ENCODE measurements at places on chromosomes 3 and 15.

GRCh38 chr3:146072824-146073223 lies 88.2 kb downstream of the PLOD2 start:
- no peak for DNase-seq

DNA sequence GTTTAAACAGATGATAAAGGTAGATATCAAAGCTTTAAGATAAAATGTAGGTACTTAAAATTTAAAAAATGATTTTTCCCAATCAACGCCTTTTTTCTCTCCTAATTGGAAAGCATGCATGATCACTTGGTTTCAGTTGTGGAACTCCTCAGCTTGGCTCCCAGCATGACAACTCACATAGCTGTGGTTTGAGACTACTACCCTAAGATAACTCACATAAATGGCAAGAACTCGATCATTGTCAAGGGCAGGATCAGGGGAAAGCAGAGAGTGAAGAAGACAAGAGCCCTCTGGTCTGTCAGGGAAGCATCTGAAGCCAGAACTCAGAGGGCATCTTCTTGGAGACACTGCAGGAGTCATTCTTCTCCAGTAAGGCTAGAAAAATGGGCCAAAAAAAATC lies 516.7 kb downstream of the NTRK3 start:
- DNase-seq = no peak

DNA sequence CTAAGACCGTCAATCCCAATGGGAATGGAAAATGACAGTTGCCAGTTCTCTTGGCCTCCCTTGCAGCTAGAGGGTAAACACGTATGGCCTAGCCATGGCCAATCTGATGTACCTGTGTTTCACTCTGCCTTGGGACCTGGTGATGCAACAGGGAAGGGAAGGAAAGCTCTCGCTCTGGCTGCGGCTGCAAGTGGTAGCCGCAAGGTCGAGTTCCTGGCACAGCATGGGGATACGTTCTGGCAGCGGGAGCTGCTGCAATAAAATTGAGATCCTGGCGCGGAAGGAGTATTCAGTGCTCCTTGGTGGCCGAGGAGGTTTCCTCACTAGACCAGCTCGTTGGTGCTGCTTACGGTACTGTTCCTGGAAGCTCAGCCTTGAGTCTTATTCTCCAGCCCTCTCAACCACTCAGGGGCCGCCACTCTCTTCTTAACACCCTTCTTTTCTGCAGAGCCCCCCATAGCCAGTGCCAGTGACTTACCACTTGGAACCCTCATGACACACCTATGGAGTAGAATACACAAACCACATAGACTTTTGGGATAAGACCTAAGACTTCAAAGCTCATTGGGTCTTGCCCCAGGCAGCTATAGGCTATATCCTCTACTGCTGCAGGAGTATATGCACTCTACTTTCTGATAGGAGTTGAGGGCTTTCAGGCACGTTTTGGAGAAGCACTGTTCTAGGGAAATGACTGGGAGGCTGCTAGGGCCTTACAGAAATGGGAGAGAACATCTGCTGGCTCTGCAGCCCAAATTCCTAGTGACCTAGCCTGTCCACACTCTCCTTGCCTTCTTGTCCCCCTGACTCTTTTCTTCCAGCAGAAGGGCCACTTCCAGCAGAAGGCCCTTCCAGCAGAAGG lies 2.7 kb downstream of the KY start:
- no peak for DNase-seq

DNA sequence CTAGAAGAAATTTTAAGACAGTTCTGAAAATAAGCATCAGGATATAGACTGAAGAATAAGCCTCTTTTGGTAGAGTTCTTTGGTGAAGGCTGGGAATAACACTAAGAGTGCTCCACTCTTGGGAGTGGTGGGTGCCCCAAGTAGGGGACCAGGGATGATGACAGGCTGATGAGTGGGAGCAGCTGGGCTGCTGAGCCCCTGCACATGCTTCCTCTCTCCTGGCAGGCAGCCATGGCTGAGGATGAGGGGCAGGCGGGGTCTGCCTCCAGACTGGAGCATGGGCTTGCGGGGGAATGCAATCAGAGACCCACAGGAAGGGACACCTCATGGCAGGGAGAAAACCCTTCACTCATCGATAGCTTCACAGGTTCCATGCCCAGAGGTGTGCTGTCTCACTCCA lies 72.6 kb upstream of the RORA start:
- no peak for DNase-seq

GRCh38 chr3:169659096-169659819 lies 4.3 kb downstream of the MECOM start:
- no peak for DNase-seq

DNA sequence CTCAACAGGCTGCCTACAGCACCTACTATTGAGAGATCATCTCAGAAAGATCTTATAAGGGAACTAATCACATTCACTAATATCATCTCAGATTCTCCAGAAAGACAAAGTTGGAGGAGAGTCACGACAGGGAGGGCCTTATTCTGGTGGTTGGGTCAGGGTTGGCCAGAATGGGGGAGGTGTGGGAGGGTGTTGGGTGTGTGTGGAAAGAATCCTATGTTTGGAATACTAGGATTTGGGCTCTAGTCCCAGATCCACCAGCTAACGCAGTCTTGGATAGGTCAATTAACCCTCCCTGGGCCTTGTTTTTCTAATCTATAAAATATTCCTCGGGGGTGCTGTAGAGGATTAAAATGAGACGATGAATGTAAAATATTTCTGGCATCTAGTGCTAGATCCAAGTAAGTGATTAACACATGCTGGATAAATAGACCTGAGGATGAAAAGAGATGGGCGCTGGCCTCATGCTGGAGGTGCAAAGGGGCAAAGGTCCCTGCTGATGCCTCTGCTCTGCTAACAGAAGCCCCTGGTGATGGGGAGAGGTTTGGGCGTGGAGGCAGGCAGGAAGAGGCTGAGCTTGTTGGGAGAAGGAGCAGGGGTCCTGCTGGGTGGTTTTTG lies 67.6 kb upstream of the ETV5 start:
- no peak for DNase-seq

DNA sequence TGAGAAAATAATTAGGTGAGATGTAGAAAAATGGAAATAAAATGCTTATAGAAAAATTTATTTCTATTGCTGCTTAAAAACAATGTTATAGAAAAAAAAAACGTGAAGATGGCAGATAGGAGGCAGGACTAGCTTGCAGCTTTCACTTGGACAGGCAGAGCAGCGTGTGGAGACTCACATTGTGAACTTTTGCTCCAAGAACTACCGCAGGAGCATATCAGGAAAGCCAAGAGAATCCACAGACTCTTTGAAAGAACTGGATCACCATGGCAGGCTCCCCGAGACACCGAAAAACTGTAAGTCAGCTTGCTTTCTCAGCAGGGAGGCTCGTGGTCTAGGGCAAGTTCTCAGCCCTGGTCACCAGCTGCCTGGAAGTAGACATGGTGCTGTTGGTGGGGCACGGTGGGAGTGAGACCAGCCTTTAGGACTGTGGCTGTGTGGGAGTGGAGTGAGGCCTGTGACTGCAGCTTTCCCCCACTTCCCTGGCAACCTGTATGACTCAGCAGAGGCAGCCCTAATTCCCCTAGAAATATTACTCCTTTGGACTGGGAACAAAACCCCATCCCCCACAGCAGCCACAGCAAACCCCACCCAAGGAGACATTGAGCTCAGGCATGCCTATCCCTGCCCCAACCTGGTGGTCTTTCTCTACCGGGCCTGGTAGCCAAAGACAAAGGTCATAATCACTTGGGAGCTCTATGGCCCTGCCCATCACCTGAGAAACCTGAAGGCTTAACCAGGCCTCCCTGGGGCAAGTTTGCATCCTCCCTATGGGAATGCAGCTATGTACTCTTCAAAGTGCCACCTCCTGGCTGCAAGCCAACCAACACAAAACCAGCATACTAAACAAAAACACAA lies 22.8 kb downstream of the STRIT1 start:
- no peak for DNase-seq

DNA sequence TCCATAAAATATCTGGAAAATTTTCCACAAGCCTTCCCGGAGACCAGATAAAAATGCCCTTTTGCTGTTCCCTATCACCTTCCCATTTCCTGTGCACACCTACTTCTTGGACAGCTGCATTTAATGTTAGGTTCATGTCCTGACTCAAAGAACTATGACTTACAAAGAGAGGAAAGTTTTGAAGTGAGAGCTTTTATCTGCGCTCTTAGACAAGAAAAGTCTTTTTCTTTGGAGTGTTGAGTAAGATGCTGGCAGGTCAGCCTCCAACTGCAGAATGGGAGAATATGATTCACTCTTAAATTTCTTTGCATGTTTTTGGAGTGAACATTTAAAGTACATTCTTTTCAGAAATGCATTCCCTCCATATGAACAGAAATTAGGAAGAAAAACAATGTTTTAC lies 147.3 kb upstream of the DPH6 start:
- DNase-seq = no peak

DNA sequence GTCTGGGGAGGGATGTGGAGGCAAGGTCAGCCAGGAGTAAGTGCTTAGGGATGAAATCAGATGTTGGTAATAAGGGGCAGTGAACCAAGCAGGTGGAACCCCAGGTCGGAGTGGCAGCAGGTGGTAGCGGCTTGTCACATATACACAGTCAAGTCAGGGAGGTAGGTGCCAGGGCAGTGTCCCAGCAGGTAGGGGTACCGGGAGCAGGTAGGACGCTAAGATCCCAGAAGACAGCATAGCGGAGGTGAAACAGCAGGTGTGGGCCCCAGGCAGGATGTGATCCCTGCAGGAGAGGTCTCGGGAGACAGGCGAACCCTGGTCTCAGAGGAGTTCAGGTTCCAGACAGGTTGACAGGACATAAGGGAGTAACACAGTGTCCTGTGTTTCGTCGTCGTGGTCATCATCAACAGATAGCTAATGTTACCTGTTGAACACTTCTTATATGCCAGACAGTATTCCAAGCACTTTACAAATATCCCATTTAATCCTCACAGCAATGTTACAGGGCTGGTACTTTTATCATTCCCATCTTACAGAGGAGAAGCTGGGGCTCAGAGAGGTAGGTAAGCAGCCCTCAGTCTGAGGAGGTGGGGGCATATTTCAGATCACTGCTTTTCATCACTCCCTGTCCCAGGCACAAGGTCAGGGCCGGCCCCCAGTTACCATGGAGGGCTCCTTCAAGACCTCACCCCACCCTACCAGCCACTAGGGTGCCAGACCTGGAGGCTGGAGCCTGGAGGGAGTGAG lies 241.6 kb downstream of the UACA start:
- DNase-seq = no peak

GRCh38 chr3:110814170-110815007 lies 257.2 kb upstream of the NECTIN3 start:
- peak; percentile 73 for DNase-seq

DNA sequence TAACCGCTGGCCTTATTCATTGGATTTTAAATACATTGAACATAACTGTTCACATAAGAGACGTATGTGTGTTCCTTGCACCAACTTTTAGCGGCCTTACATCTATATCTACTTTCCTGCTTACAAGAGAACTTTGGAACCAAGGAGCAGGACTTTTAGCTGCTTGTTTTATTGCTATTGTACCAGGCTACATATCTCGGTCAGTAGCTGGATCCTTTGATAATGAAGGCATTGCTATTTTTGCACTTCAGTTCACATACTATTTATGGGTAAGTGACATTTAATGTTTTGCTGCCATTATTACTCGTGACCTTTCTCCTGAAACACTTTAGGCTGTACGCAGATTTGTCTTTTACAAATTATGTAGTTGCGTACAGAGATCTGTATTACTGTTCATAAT lies 47.1 kb downstream of the STT3B start:
- no peak for DNase-seq

- no peak for DNase-seq
Observed at GRCh38 chr15:89893027-89893426, 767 bp downstream of the AP3S2 start.

- DNase-seq = no peak
Observed at GRCh38 chr15:70375006-70375431, 277.3 kb upstream of the TLE3 start.

DNA sequence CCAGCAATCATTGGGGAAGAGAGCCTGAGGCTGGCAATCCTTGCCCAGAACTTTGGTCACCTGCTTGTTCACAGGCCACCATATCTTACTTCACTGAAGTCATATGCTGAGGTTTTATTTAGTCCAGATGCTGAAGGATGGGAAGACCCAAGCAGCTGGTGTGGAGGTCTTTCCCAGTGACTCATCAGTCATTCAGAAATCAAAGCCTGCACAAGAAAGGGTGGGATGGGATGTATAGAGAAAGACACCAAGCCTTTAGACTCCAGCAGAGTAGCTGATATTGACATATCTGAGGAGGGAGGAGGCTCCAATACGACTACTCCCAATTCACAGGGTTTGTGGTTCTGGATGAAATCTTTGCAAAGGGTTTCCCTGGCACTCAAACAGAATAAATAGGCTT lies 13.0 kb upstream of the PHLDB2 start:
- no peak for DNase-seq

GRCh38 chr15:86765281-86765680 lies 685.6 kb downstream of the AGBL1 start:
- DNase-seq = no peak

DNA sequence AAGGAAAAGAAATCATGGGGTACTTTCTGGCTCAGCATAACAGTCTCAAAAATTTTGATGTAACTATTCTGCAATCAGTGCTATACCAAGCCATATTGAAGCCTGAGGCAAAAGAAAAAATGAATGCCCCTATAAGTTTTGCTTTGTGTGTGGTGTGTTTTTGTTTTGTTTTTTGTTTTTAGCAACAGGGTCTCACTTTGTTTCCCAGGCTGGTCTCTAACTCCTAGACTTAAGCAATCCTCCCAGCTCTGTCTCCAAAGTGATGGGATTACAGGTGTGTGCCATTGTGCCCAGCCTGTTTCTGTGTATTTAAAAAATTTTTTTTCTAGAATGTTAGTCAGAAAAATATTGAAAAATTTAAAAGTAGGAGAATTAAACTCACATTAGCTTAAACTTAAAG lies 93.2 kb downstream of the ZNF280D start:
- DNase-seq = no peak

GRCh38 chr3:167776066-167776685 lies 40.7 kb downstream of the SERPINI1 start:
- no peak for DNase-seq

GRCh38 chr15:66743703-66744536 lies 41.9 kb downstream of the SMAD6 start:
- DNase-seq = no peak

DNA sequence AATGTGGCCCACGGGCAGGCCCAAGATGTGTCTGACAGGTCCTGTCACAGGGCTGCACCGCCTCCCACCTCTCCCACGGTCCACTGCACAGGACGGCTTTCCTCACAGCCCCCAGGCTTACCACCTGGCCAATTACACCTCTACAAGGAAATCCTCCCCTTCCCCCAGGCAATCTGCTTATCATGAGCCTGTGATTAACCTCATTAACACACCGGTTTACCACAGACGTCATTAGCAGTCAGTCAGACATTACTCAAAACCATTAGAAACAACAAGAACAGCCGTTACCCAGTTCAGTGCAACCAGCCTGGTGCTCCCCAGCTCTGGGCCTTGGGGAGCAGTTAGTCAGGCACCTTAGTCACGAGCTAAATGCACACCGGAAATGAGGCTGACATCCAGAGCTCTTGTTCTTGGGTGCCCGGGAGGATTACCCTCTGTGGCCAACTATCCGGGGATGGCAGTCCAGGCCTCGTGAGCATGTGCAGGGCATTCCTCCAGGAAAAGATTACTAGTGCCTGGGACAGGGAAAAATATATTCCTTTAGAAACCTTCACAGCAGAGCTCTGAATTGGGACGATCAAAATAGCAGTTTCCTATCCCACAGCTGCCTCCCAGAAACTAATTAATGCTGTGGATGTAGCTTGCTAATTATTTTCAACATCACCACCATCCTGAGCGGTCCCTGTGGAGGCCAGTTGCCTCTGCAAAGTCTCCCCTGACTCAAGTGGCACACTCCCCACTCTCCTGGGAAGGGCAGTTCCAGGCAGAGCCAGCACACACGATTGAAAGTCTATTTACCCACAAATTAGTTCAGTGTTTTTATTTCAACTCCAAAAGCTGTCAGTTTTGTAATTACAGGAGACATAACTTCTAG lies 117.4 kb upstream of the ZBED2 start:
- no peak for DNase-seq

GRCh38 chr3:52076896-52077780 lies 20.8 kb upstream of the DUSP7 start:
- no peak for DNase-seq

All from amniotic stem cell (primary cell).